ENCODE measurements at places on chromosomes 12 and 14.

- DNase-seq: no peak
Observed at GRCh38 chr12:53192531-53193021, 11.9 kb upstream of the CSAD start.

DNA sequence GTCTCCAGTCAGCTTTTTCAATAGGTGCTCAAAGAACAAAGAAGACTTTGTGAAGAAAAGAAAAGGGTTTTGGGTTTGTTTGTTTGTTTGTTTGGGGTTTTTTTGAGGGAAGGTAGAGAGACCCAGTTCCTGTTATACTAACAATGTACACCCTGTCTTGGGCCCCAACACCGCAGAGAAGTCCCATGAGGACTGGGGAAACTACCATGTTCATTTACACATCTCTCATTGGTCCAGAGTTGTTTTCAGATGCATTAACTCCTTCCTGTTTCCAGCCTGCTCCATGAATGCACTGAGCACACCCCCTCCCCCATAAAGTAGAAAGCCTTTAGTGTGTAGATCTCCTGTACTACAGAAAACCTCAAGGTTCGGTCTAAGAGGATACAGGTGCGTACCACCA is 51.1 kb upstream of the SLC8A3 start:
- DNase-seq: no peak

GRCh38 chr12:1216560-1216959 is 225.5 kb downstream of the ERC1 start:
- DNase-seq: no peak

DNA sequence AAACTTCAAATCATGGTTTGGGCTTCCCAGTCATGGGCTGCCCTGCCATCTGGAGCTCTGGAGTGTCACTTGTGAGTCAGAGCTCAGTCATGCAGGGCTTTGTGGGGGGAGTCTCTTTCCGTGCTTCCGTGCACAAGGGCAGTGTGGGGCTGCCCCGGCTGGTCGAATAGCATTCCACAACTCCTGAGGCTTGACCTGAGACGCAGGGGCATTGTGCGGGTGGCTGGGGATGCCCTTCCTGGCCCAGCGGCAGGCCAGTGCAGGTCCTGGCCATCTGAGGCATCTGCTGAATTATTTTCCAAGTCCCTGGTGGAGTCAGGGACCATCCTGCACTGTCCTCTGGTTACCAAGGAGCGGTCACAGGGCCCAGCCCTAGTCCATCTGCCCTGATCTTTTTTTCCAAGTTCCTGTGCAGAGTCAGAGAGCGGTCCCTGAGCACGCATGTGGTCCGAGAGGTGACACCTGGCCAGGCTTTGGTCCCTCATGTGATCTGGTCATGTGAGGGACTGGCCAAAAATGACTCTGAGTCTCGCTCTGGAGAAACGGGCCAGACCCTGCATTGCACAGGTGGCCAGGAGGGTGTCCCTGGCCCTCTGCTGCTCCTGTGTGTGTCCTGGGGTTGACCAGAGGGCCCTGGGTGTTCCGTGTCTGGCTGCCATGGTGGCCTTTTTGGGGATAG is 167.0 kb upstream of the ALG10B start:
- no peak for DNase-seq

- DNase-seq: no peak
Observed at GRCh38 chr12:63934936-63935335, 90.4 kb downstream of the SRGAP1 start.

GRCh38 chr14:36462890-36463289 is 57.1 kb downstream of the NKX2-1 start:
- no peak for DNase-seq

- DNase-seq: no peak
Observed at GRCh38 chr12:123761841-123762714, at the start of gene DNAH10. DNAH10 (plus strand) TSS chr12:123762301; CDS start chr12:123762337, 36 bp downstream.

GRCh38 chr12:127174881-127175280 is 1092.1 kb upstream of the TMEM132C start:
- no peak for DNase-seq

DNA sequence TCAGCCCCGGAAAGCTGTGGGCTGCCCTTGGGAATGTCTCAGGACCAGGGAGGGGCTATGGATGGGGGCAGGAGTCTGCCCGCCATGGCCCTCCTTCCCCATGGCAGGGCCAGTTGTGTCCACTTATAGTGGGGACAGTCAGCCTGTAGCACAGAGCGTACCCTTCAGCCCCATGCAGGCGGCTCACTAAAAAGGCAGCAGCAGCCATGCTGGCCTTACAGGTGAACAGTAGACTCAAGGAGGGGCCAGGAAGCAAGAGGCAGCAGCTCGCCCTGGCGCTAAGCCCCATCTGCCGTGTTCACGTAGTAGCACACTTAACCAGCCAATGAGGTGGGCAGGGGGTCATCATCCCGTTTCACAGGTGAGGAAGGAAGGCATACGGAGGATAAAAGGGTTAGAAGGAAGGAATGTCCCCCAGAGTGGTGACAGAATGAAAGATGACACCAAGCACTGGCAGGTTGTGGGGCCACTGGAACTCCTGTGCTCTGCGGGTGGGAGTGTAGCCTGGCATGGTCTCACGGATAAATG is 52.7 kb downstream of the FAM222A start:
- no peak for DNase-seq

DNA sequence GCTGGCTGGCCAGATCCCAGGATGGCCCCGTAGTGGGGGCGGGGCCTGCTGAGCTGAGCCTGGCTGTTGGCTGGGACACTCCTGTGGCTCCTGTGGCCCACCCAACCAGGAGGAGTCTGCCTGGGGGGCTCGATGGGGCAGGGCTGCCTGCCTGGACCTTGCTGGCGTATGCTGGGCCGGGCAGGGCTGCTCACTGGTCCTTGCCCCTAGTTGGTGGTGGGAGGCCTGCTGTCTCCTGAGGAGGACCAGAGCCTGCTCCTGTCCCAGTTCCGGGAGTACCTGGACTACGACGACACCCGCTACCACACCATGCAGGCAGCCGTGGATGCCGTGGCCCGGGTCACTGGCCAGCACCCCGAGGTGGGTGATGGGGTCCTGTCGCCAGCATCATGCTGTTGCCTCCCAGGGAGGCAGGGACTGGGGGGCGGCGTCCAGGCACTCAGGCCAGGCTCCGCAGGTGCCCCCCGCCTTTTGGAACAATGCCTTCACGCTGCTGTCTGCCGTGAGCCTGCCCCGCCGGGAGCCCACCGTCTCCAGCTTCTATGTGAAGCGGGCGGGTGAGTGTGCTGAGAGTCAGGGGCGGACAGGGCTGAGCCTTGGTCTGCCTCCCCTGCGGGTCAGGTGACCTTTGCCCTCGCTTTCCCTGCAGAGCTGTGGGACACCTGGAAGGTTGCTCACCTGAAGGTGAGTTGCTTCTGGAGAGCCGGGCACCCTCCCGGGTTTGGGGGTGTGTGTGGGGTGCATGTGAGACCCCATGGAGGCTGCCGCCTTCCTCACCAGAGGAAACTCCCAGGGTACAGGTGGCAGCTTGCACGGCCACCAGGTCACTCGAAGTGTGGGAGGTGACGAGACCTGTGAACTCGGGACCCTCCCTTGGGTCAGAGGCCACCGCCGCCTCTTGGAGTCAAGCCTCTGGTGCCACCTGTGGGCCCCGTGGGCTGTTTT is 3.4 kb downstream of the NOC4L start:
- no peak for DNase-seq

DNA sequence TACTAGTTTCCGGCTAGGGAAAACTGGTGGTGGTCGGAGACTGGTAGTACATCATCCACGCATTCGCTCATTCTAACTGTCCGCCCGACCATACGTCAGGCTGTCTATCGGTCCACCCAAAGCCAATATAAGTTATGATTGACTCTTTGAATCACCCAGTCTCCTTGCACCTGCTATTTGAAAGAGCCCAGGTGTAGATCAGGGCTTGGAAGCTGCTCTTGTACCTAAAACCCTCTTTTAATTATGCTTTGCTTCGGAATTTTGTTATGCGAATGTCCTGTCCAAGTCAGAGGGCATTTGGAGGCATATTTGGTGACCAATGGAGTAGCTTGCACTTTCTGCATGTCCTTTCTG is 5.7 kb upstream of the NKX2-1 start:
- DNase-seq: no peak

GRCh38 chr14:32006263-32007110 is 70.6 kb upstream of the ARHGAP5 start:
- DNase-seq: peak; percentile 68

- peak; percentile 51 for DNase-seq
Observed at GRCh38 chr12:117900561-117900960, 68.2 kb downstream of the KSR2 start.

- DNase-seq: no peak
Observed at GRCh38 chr14:103101257-103101962, 6.9 kb downstream of the EXOC3L4 start.

DNA sequence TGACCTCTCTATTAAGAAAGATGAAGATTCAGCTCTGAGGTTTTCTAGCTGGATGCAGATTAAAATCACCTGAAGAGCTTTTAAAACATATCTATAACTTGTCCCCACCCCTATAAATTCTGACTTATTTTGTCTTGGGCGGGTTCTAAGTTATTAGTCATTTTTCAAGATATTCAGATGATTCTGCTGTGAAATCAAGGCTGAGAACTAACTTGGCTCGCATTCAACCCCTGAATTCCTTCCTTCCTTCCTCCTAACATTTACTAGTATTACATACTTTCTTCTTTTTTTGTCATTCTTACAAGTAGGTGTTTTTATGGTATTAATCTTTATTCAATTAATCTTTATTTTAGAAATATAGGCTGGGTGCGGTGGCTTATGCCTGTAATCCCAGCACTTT is 55.4 kb downstream of the SSPN start:
- DNase-seq: peak; percentile 52

GRCh38 chr12:20716037-20716436 is 20.9 kb downstream of the SLCO1C1 start:
- no peak for DNase-seq

DNA sequence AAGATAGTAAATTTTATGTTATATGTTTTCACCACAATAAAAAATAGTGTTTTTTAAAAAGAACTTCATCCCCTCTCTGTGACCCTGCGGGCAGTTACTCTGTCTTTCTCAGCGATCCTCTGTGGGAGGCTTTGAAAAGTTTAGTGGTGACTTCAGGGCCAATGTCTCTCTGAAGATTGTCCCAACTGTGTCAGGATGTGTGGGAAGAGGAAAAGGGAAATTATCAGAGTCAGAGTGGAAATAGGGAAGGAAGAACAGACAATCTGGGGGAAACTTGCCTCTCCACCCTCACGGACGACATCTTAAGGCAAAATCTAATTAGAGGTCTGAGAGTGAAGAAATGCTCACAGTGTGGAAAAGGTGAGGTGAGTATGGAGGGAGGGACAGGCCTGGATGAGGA is 3.5 kb upstream of the OR10P1 start:
- DNase-seq: no peak

DNA sequence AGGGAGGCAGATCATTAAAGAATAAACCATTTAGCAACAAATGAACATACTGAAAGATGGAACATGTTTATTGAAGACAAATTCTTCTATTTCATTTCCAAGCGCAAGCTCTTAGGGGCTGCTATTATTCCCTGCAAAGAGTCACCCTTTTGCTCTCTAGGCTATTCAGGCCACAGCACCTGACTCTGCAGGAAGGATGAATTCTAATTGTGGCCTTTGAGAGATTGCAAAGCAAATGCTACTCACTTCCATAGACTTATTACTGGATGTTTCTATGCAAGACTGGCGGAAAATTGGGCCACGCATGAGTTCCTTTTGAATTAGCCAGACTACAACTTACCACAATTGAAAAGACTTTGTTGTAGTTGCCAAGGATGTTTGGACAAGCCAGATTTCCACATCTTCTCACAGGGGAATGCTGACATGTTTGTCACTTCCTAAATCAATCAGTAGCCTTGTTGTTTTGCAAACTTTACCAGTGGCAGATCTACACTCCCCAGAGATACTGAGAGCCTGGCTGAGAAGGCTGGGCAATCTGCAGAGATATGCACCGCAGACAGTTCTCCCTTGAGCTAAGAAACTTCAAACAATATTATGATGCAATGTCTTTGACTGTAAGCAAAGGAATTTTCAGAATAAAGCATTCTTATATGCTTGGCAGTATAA is 334.3 kb upstream of the SYT1 start:
- peak; percentile 80 for DNase-seq

- no peak for DNase-seq
Observed at GRCh38 chr12:130793554-130793849, 45.5 kb downstream of the STX2 start.

DNA sequence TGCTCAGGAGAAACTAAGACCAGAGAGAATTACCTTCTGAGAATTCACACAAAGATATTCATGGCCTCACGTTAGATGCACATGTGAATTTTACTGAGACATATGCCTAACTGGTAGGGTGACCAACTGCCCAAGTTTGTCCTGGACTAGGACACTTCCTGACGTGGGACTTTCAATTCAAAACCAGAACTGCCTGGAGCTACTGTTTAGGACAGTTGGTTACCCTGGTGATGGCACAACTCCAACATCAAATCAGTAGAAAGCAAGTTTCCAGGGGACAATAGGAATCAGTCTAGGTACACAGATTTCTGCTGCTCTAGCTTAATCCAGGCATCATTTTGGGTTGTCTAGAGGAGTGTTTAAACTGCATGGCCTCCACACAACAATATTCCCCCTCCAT is 178.7 kb downstream of the GXYLT1 start:
- DNase-seq: no peak

- DNase-seq: no peak
Observed at GRCh38 chr12:95959107-95959506, 16.0 kb downstream of the AMDHD1 start.

GRCh38 chr12:132475304-132476037 is 14.5 kb upstream of the FBRSL1 start:
- no peak for DNase-seq

- no peak for DNase-seq
Observed at GRCh38 chr12:19410211-19410610, 29.1 kb upstream of the AEBP2 start.

- DNase-seq: no peak
Observed at GRCh38 chr14:87386524-87386923, 606.5 kb downstream of the GALC start.

DNA sequence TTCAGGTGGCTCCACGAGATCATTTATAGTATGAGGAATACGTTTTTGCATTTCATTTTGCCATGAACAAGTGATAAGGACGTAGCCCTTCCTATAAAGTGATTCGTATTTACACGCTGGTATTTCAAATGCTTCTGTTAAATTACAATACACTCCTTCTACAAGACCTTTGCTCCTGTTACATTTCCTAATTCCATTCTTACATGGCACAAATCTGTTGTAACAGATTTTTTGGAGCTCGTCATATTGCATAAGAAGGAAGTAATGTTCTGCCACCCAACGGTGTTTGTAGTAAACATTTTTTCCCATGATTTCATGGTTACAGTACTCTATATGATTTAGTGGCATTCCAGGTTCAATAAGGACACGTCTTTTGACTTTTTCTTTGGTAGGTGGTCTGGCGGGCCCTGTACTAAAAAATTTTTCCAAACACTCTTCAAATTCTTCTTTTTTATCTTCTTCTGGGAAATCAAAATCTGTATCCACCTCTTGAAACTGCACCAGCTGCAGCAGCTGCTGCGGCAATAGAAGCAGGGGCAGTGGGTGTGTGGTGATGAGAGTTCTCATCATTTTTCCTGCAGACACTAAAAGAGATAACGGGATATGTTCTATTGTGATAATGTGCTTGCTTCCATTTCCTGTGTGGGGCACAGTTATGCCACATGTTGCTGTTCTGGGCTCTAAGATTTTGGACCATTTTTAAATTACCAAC is 4.2 kb downstream of the RNASE9 start:
- DNase-seq: no peak

- DNase-seq: no peak
Observed at GRCh38 chr12:54562750-54563356, 13.5 kb downstream of the PDE1B start.
